ENCODE measurements at places on chromosomes 12 and 14.

DNA sequence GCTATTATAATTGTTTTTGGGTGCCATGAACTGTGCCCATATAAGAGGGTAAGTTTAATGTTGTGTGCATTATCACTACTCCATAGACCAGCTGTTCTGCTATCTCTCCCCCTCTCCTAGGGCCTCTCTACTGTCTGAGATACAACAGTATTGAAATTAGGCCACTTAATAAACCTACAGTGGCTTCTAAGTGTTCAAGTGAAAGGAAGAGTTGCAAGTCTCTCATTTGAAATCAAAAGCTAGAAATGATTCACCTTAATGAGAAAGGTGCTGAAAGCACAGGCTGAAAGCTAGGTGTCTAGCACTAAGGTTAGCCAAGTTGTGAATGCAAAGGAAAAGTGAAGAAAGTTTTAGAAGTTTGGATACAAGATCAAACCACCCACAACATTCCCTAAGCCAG, 168.0 kb downstream of the SLC16A7 start:
- DNase-seq = no peak

DNA sequence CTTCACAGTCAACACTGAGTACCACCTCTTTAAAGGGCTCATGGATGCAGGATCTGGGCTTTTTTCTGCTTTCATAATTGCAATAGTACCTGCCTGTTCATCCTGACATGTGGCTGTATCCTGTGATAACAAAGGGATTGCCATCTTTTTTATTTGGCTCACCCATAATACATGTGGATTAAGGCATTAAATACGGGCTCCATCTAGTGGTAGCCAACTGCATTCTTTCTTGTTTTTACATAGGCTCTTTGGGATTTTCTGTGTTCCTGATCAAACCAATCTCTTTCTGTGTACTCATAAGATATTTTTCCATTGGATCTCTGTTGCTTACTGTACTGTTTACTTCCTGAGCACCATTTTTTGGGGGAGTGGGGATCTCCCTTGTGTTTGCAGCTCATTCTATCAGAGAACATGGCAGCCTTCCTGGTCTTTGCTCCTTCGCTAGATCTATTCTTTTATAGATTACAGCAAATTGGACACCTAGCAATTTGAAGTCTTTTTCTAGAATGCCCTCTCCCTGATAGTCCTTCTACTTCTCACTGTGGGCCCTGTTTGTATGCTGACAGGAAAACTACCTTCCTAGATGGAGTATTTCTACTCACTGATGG, 723.4 kb upstream of the MDGA2 start:
- DNase-seq = no peak

DNA sequence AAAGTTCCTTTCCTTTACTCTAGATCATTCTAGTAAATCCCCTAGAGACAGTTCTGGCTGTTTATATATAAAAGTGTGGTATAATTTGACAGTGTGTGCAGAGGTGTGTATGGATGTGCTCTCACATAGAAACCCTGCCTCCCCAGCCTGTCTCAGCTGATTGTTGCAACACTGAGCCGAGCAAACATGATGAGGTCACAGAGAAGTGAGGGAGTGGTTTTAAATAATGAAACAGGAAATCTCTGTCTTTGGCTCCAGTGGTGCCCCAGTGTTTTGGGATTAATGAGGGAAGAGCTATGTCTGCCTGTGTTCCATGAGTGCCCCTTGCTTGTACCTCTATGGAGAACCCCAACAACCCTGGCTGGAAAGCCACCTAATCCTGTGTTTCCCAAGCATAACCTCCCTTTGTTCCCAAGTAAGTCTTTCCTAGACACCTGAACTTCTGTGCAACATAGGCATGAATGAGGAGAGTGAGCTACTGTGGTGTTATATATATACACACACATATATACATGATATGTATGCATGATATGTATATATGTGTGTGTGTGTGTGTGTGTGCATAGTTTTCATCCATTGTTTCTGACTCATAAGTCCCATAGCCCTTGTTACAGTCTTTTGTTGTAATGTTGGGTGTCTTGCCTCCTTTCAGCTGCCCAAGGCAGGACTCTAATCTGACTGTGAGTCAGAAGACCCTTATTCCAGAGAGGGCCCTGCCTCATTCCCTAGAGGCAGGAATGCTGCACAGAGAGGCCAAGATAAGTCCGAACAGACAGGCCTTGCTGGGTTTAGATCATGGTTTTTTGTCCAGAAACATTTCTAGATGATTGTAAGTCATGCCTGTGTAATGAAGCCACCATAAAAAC, 18.0 kb downstream of the TRAF3 start:
- peak; percentile 22 for DNase-seq

DNA sequence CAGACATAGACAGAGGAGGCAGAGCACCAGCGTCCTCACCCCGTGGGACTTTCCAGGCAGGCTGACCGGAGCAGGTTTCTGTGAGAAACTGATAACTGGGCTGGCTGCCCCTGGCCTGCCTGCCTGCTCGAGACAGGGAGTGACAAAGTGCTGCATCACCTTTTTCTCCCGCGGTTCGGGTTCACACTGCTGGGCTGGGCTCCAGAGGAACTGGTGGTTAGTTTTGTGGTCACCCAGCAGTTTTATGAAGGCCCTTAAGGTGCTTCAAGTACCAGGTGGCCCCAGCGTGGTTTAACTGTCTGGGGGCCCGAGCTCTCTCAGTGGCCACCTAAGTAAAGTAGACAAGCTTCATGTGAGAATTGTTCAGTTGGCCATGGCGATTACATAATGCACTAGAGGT, 1073.6 kb downstream of the BCL11B start:
- DNase-seq = no peak

DNA sequence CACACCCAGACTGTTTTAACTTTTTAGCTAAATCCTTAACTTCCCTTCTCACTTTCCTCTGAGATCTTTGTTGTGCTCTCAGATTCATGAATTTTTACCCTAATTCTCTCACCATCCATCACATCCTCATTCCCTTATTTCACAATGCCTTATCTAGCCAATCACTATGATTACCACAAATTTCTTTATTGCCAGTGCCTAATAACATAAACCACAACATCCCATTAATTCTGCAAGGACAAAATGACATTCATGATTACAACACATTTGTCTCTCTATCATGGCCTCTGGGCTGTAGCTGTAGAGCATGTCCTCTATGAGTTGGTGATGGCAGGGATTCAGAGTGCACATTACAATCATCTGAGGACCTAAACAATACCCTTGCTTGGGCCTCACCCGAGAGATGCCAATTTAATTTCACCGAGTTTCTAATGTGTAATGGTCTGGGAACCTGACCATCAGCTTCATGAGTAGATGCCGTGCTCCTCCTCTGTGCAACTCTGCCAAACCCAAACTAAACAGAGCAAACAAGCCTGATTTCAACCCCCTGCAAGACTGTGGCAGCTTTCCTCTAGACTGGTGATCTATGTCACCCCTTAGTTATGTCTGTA, 99.3 kb downstream of the SPTSSA start:
- DNase-seq = no peak

GRCh38 chr12:115478505-115478904, 794.5 kb upstream of the TBX3 start:
- DNase-seq = no peak

DNA sequence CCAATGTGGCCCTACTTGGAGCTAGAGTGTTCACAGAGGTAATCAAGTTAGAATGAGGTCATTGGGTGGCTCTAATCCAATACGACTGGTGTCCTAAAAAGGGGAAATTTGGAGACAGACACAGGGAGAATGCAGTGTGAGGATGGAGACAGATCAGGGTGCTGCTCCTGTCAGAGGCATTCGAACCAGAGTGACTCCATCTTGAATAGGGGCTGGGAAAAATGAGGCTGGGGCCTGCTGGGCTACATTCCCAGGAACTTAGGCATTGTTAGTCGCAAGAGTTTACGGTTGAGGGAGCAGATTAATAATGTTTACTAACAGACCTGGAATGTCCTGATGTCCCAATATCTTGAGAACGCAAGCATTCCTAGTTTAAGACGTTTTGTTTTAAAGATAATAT, 20.2 kb downstream of the TNFAIP2 start:
- DNase-seq = no peak

GRCh38 chr14:104081261-104081835, 4.2 kb upstream of the ASPG start:
- no peak for DNase-seq

DNA sequence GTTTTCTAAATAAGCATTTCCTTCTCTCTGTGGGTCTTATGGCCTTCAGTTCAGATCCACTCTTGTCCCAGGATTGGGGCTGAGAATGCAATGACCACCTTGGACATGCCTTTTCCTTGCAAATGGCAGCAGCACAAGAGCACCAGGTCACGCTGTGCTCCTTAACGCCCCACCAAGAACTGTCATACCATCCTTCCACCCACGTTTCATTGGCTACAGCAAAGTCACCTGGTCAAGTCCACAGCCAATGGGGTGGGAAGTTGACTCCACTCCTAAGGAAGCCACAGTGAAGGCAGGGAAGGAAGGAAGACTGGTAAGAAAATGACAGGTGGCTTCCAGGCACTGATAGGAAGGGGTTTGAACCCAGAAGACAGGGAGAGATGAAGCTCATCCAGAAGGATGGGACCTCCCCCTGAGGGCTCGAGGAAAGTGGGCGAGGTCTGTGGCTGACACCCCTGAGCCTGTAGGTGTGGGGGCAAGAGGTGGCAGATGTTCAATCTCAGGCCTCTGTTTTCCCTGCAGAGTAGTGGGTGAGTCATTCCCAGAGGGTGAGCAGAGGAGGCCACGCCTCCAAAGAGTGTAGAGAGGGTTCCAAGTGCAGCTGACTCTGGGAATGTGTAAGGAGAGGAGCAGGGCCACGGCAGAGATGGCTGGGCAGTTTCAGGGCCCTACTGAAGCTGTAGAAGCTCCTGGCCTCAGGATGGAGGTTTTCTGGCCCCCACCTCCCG, 113.5 kb upstream of the VRK1 start:
- no peak for DNase-seq

DNA sequence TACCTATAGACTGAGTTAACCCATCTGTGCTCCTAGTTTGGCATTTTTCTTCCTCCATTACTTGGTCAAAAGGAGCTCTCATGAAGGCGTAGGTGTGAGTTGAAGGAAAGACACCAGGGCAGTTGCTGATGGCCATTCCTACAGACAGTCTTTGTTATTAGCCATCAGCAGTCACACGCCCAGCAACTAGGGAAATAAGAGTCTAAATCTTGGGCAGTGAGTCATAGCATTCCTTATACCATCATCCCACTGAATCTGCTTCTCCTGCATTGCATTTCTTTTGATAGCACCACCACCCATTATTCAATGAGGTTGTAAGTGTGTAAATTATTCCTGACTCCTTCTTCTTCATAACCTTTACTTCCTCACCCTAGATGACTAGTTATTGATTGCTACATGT, 150.9 kb upstream of the IGF1 start:
- no peak for DNase-seq

GRCh38 chr12:5154091-5154490, 110.4 kb downstream of the KCNA5 start:
- no peak for DNase-seq

- no peak for DNase-seq
These were observed 44.2 kb downstream of the ZFP36L1 start for GRCh38 chr14:68748691-68749090.

DNA sequence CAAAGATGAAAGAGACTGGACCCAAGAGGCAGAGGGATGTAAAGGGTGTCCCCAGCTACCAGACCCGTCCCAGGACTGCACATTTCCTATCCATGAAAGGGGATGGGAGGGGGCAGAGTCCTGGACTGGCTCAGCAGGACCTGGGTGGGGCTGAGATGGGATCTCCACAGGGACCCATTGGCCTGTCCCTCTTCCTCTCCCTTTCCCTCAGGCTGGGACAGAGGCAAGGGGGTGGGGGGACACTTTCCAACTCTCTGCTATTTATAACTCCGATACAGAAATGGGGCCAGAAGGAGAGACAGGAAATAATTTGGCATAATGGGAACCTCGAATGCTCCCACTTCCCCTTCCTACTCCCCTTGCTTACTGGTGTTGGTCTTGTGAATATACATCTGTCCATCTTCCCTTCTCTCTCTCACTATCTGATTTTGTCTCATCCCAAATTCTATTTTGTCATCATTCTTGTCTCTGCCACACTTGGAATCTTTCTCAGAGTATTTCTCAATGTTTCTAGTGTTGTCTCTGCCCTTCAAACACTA, 1.1 kb upstream of the ITGA7 start:
- DNase-seq = no peak

GRCh38 chr12:78457938-78458337, 406.6 kb upstream of the SYT1 start:
- DNase-seq = no peak

DNA sequence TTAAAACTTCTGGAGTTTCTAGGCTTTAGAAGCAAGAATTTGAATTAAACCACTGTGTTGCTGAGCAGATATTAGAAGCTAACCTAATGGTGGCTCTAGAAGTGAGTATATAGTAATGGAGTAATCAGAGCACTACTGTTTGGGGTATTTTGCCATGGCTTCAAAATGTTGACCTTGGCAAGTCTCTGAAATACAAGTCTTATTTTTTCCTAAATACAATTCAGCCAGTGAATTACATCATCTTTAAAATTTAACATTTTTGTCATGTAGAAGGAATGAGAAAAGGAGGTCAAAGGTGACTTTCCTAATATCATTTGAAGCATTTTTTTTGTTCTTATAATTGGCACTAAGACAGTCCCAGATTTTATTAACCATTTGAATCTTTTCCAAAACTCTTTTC, 25.2 kb downstream of the PMCH start:
- peak; percentile 1 for DNase-seq

DNA sequence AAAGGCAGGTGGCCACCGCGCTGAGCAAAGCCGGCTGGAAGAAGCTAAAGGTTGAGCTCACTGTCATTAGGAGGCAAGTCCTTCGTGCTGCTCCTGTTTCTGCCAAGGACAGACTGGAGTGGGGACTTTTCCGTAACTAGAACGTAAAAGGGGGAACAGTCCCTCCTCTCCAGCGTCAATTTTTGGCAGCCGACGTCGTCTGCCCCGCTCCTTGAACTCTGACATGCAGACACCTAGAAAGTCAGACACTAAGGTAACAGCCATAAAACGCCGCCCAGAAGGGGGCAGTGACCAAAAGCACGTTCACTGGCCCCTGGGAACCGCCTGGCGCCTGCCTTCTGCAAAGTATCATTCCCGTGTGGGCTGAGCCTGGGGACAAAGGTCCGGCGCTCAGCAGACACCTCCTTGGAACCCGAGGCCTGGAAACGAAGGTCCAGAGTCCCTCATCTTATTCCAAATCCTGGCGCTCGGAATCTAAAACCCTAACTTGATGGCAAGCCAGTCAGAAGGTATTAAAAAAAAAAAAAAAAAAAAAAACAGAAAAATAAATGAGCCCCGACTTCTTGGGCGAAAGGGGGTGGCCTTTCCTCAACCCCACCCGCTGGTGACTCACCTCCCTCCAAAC, 1.1 kb upstream of the LRP1 start:
- DNase-seq = peak; percentile 73

GRCh38 chr12:101485021-101485420, 9.9 kb downstream of the SPIC start:
- no peak for DNase-seq

DNA sequence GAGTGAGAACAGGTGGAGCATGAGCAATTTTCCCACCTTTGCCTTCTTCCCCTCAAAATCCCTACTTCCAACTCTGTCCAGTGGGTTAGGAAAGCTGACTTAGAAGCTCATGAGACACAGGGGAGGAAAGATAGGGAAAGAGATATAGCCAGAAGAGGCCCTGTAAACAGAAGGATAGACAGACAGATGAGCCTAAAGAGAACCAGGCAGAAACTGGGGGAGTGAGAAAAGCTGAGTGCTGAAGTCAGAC, 5.0 kb downstream of the AJUBA start:
- DNase-seq = no peak

Data from kidney (tissue), 22 donors.